ENCODE measurements at places on chromosomes 12 and 14. TPM values are rescaled to one million over a fixed set of nuclear protein-coding genes. Genes with fewer than 3 reads are reported as not detected.
A peak's percentile ranks its signal among the peaks of the same experiment; 100 is the strongest.

The SLC25A21 gene
- not detected for total RNA-seq

DNA sequence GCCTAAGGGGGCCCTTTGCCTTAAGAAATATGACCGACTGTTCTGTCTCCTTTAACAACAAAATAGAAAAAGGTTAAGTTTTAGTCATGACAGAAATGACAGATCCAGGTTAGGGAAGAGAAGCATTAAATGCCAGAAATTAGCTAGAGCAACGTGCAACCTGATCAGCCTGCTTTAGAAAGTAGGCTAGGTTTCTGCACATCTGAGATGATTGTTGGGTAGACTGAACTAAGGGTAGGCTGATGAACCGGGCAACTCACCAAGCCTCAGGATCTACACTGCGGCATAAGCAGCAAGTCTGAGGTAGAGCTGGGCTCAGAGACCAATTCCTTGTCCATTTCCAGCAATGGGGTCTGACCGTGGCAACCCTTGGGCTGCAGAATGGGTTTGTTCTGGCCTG, 29.4 kb downstream of the NPC2 start:
- no peaks in the 10 kb centered on the region for H3K4me1 ChIP-seq
- H3K36me3 ChIP-seq = no peaks in the 10 kb centered on the region
- DNase-seq = no peak
- peaks cover 4% of the 10 kb centered on the region for H3K27me3 ChIP-seq
- no peak overlapping the region for H3K4me3 ChIP-seq

GRCh38 chr12:110698171-110698902, 9.4 kb upstream of the HVCN1 start:
- H3K36me3 ChIP-seq = no peaks in the 10 kb centered on the region
- DNase-seq = peak; percentile 86
- H3K27me3 ChIP-seq = no peaks in the 10 kb centered on the region
- H3K27ac ChIP-seq = peak overlapping the region; percentile 34
- no peak overlapping the region for H3K4me3 ChIP-seq

The PTPRQ gene
- not detected for total RNA-seq

GRCh38 chr14:52020866-52021717, 31.7 kb downstream of the RTRAF start:
- H3K27me3 ChIP-seq = peaks cover 4% of the 10 kb centered on the region
- peaks cover 41% of the 10 kb centered on the region for H3K4me1 ChIP-seq
- H3K4me3 ChIP-seq = no peak overlapping the region
- H3K27ac ChIP-seq = peak overlapping the region; percentile 22
- H3K36me3 ChIP-seq = peaks cover 2% of the 10 kb centered on the region
